ENCODE measurements at places on chromosomes 13 and 19.

- peak; percentile 87 for DNase-seq
These were observed 5.2 kb upstream of the CEACAM18 start for GRCh38 chr19:51473009-51473707.

DNA sequence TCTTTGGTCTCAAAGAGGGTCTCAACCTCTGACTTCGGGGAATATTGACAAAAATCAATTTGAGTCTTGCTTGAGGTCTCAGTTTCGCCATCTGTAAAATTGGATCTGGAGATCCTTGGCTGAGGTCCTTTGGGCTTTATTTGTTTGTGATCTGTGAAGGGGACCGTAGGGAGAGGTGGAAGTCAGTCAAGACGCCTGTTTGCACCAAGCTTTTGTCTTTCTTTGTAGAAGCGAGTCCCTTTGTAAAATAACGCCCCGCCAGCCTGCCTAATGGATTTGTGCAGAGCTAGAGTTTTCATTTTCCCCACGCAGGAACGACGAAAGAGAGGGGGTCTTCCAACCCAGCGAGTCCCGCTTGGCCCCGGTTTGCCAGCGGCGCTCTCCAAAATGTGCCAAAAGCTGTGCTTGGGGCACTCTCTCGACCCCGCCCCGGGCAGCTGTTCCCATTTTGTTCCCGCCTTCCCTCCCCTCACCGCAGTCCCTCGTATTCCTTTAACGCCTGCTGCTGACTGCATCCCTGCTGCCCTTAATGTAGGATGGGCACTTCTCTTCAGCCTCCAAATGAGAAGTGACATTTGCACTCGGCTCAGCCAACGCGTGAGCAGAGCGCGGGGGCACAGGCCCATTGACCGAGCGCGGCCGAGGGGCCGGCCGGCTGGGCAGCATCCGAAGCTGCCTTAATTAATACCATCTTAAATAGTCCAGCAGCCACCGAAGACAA is 13.0 kb downstream of the ZIC5 start:
- DNase-seq, result no peak

DNA sequence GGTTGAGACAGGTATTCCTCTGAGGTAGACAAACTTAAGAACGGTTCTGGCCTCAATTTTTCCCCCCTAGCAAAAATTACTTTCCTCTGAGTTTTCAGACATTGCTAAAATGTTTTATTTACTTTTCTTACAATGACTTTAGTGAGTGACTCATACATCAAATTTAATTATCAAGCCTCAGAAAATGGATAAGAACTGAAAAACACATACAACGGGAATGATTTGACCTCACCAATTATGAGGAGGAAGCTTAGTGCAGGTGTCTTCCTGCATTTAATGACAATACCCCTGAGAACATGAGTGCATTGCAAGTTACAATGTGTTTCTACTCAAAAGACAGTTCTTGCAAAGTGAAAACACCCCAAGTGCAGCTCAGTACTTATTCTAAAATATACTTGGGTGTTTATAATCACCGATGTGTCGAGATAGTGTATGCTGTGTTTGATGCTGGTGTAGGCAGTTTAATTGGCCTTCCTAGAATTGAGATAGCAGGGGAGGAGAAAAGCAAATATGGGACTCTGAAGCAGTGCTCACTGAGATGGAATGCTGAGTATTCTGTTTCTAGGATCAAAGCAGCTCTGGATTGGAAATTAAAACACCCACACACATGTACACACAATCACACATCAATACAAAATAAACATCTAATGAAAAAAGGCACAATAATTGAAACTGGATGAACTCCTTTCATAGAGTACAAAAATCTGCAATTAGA is 189.5 kb upstream of the SLC10A2 start:
- DNase-seq, result no peak

DNA sequence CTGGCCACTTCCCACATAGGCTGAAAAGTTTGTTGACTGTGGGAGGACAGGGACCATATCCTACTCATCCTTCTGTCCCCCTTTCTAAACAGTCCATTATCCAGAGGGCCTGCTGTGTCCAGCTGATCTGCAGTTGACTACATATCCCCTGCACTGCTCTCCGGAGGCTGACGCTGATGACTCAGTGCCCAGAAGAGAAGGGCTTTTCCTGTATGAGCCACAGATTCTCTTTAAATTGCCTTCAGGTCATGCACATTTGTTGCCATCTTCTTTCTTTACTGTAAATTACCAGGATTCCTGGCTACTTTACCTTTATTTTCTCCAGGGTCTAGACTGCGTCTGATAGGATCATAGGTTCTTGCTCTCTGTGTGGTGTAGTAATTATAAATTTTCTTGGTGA is 125.2 kb downstream of the LACC1 start:
- DNase-seq, result no peak

DNA sequence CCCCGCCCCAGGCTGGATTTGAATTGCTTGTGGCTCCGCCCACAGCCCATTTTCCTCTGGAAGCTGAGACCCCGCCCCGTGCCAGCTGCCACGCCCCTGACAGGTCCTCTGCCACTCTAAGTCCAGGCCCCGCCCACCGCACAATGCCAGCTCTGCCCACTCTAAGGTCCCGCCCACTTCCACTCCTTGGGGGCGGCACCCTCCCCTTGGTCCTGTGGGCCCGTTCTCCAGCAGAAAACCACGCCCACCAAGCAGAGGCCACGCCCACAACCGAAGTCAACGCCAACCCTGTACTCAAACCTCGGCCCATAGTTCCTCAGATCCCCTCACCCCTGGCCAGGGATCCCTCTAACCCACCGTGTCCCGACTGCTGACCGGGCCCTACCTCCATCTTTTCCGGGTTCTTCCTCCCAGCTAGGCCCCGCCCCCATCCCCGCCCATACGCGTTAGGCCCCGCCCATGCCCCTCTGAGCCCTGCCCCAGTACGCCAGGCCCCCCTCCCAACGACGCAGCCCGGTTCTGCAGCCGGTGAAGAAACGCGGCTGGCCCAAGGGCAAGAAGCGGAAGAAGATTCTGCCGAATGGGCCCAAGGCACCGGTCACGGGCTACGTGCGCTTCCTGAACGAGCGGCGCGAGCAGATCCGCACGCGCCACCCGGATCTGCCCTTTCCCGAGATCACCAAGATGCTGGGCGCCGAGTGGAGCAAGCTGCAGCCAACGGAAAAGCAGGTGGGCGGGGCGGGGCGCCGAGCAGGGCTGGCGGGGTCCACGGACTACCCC is 1.3 kb downstream of the HMG20B start:
- DNase-seq, result peak; percentile 74

- no peak for DNase-seq
These were observed 10.2 kb upstream of the ZNF546 start for GRCh38 chr19:39986643-39987042.

GRCh38 chr13:53101883-53102282 is 73.3 kb downstream of the OLFM4 start:
- no peak for DNase-seq

DNA sequence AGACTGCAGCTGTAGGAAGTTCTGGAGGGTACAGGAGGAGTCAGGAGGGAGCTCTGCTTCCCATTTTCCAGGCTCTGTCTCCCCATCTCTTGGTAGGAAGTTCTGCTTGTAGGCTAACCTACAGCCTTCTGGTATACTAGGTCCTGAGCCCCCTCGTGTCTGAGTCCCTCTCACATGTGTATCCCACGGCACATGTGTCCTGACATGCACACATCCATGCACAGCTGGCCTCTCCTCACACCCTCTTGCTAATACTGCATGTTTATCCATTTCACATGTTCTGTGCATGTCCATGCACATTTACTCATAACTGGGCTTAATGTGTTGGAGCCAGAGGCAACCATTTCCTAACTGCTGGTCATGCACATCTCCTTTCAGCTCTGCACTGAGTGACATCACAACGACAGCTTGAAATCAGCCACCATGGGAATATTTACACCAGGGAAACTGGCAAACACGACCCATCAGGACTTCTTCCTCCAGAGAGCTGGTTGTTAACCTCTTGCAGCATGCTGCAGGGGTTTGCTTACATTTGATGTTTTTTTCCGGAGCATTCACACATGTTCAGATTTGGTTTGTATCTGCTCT is 3.0 kb downstream of the CD209 start:
- no peak for DNase-seq

GRCh38 chr13:48148454-48148853 is 53.5 kb upstream of the MED4 start:
- DNase-seq, result no peak

DNA sequence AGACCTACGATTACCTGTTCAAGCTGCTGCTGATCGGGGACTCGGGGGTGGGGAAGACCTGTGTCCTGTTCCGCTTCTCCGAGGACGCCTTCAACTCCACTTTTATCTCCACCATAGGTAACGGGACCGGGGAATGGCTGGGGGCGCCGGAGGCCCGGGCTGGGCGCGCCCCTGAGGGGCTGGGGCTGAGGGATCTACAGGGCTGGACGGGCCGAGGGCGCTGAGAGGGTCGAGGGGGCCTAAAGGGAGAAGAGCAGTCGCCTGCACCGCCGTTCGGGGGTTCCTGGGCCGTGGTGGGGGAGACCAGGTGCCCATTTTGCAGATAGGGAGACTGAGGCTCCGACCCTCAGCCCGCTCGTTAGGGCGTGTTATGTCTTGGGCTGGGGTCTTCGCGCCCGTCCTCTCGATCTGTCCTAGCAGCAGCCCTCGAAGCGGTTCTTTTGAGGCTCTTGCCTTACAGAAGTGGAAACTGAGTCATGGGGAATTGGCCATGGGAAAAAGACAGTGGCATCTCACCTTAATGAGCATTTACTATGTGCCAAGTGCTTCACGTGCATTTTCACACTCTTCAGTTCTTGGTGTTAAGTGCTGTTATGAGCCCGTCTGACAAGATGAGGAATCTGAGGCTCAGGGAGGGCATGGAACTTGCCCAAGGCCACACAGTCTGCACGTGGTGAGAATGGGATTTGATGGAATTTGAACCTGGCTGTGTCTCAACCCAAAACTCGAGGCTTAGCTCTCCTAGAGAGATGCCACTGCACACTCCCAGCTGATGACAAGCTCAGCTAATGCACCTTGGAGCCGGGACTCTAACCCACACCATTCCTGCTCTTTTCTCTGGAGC is 442 bp downstream of the RAB8A start:
- no peak for DNase-seq

GRCh38 chr19:13539332-13539731 is 33.1 kb upstream of the CACNA1A start:
- no peak for DNase-seq

GRCh38 chr13:105825071-105825470 is 710.4 kb downstream of the EFNB2 start:
- DNase-seq, result no peak

DNA sequence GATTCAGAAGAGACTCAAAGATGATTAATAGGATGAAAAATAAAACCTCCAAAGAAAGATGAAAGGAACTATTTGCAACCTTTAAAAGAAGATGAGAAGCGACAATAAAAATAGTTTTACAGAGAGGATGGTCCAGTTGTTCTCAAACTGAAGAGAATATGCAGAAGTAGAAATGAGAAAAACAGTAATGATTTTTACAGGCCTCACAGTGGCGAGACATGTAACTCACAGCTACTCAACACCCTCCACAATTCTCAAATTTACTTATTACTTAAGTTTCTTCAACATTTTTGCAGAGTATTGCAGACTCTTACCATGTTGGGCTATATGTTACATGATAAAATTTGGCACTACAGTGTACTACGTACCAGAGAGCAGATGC is 20.8 kb downstream of the NUFIP1 start:
- DNase-seq, result no peak

GRCh38 chr19:18768997-18769891 is 21.9 kb downstream of the COMP start:
- no peak for DNase-seq

DNA sequence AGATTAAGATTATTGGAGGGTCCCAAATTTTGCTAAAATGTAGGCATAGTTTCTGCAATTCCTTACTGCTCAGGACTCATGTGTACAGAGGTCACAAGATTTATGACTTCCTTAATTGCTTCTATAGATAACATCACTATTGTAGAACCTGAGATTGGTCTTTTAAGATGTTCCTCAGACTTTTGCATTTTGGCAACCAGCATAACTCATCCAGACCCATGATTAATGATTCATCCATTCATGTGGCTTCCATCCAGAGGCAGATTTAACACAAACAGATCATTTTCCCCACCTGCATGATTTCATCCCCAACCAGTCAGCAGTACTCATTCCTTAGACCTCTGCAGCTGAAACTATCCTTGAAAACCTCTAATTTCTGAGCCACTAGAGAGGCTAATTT is 34.5 kb upstream of the CEACAM8 start:
- DNase-seq, result no peak

DNA sequence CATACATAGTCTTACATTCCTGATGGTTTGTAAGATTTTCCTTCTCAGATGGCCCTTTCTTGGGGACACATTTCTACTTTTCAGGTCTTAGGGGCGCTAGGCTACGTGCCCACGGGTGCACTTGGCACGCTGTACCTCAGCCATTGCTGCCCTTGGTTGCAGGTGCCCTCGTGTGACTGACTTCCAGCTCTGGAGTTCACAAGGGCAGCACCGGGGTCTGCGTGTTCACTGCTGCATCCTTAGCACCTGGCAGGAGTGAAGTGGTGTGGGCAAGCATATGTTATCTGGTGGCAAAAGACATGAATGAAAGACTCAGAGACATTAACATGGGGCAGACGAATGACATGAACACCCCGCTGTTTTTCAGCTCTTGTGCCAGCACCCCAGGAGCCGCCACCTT is 13.3 kb upstream of the WDR88 start:
- DNase-seq, result no peak

DNA sequence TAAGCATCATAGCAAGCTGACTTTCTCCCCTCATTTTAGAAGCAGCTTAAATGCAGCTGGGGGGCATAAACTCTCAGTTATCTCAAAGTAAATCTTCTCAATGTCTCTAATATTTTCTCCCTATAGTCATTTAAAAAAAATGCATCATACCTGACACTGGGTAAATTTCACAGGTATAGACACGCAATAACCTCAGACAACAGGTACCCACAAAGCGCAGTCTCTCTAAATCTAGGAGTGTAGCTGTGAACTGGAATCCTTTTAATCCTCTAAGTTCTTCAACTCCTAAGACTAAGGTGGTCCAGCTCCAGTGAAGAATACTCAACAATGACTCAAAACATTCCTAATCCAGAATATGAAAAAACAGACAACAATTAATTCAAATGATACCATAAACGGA is 141.2 kb downstream of the MYCBP2 start:
- DNase-seq, result no peak

- DNase-seq, result no peak
These were observed 2.3 kb upstream of the REX1BD start for GRCh38 chr19:18586306-18586705.

DNA sequence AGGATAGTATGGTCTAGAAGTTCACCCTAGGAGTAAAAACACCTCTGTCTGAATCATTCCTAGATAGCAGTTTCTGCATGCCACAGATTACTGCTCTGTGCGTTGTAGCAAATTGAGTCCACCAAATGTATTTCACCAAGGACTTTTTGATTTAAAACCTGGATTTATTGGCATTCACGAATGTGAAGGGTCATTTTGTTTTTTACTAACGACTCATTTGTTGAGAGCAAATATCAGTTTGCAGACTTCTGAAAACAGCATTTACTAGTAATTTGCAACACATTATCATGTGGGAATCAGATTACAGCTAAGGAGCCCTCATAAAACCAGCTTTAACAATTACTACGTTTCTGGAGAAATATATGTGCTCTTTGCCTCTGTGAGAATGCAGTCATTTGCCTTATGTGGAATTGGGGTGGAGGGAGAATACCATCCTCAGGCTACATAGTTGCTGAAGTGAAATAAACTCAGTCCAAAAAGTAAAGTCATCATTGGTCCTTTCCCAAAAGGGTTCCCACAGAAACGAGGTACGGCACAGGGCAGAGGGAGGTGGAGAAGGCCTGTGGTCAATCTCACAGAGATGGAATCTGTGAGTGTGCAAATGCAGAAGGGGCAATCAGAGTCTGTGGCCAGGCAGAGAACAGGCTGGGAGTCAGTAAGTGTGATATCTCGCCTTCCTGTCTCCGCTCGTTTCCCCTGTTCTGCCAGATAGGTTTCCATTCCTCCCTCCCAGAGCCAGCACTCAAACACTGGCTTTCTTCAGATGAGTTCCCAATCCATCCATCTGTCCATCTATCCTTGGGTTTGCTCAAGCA is 63.1 kb downstream of the DLEU7 start:
- DNase-seq, result no peak
